ENCODE measurements at places on chromosomes 6 and 20. TPM values are rescaled to one million over a fixed set of nuclear protein-coding genes. Genes with fewer than 3 reads are reported as not detected.
A peak's percentile ranks its signal among the peaks of the same experiment; 100 is the strongest.

GRCh38 chr20:31572042-31572700 lies 32.9 kb upstream of the ID1 start:
- H3K4me1 ChIP-seq = peaks cover 56% of the 10 kb centered on the region
- no peaks in the 10 kb centered on the region for H3K36me3 ChIP-seq
- no peaks in the 10 kb centered on the region for H3K27me3 ChIP-seq
- no peak for DNase-seq

The FNDC11 gene
- total RNA-seq = not detected

DNA sequence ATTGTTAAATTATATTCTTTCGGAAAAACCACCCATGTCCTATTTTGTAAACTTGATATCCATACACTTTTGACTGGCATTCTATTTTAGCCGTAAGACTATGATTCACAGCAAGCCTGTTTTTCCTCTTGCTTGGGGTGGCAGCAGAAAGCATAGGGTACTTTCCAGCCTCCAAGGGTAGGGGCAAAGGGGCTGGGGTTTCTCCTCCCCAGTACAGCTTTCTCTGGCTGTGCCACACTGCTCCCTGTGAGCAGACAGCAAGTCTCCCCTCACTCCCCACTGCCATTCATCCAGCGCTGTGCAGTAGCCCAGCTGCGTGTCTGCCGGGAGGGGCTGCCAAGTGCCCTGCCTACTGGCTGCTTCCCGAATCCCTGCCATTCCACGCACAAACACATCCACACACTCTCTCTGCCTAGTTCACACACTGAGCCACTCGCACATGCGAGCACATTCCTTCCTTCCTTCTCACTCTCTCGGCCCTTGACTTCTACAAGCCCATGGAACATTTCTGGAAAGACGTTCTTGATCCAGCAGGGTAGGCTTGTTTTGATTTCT lies 2.1 kb upstream of the ESR1 start:
- H3K36me3 ChIP-seq = no peaks in the 10 kb centered on the region
- H3K4me3 ChIP-seq = no peak overlapping the region
- peak; percentile 37 for DNase-seq
- H3K4me1 ChIP-seq = no peaks in the 10 kb centered on the region
- no peak overlapping the region for H3K27ac ChIP-seq
- peaks cover 56% of the 10 kb centered on the region for H3K27me3 ChIP-seq

DNA sequence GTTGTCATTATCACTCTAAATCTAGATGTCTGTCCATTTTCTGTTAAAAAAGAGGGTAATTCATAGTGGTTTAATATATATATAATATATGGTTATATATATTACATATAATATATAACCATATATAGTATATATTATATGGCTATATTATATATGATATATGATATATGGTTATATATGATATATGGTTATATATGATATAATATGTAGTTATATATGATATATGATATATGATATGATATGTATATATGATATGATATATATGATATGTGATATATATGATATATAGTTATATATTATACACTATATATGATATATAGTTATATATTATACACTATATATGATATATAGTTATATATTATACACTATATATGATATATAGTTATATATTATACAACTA lies 8.6 kb downstream of the OR2A4 start:
- H3K4me1 ChIP-seq = no peaks in the 10 kb centered on the region
- no peak for DNase-seq
- no peak overlapping the region for H3K27ac ChIP-seq
- H3K27me3 ChIP-seq = no peaks in the 10 kb centered on the region
- no peaks in the 10 kb centered on the region for H3K36me3 ChIP-seq
- no peak overlapping the region for H3K4me3 ChIP-seq

The GLP1R gene
- not detected for total RNA-seq

The NFKBIL1 gene
- 20.4 TPM for total RNA-seq

The EFCAB8 gene
- not detected for total RNA-seq
